ENCODE measurements at places on chromosomes 5 and 9.

GRCh38 chr9:7405924-7406604 is 393.5 kb downstream of the DMAC1 start:
- DNase-seq, result peak; percentile 9

DNA sequence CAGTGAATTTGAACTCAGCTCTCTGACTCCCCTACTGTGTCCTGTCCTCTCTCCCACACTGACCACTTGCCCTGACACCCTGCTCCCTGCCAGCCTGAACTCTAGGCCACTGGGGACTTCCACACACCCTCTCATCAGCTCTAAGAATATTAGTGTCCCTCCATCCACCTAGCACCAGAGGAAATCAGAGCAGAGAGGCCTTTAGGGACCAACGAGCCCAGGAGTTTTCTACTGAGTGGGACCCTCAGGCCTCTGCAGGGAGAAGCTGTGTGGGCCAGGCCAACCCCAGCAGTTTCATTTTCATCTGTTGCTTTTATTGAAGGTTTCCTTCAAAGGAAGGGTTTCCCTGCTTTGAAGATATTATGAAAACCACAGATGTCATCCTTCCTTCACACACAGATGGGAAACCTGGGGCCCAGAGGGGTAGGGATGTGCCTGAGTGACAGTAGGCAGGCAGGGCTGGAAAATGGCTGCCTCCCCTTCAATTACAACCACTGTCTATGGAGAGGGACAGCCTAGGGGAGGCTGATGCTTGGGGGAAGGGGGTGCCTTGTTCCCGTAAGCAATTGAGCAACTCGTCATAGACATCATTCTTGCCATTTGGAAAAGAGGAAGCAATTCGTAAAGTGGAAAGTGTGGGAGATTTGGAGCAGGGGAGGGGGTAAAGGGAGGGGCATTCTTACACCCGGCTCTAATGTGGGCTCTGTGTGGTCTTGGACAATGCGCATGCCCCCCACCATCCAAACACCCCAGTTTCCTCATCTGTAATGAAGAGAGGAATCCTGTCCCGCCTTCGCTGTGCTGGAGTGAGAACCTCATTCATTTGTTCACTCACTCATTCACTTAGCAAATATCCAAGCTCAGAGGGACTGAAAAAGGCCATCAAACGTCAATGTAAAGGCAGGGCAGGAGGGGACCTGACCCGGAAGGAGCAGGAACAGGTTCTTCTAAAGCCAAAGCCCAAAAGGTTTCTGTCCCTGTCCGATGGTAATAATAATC is 3.9 kb downstream of the GLIPR2 start:
- no peak for DNase-seq

- no peak for DNase-seq
These were observed 12.6 kb upstream of the MUSK start for GRCh38 chr9:110655754-110656641.

GRCh38 chr9:4126996-4127395 is 172.9 kb downstream of the GLIS3 start:
- DNase-seq, result no peak

DNA sequence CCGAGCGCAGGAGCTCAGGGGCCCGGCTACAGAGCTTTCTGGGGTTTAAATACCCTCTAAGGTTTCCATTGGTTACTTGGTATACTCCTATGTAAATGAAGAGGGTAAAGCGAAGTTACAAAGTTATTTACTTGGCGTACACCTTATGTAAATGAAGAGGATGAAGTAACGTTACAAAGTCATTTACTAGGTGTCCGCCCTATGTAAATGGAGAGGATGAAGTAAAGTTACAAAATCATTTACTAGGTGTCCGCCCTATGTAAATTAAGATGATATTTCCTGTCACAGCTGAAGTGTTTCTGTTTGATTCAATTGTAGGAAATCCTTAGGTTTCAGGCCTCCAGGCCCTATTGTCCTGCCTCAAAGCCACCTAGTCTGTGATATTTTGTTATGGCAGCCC is 358.2 kb downstream of the MTRR start:
- DNase-seq, result no peak

- no peak for DNase-seq
These were observed 110.5 kb downstream of the RASGRF2 start for GRCh38 chr5:81070571-81071255.

GRCh38 chr9:112997236-112997941 is 14.6 kb downstream of the ZNF883 start:
- no peak for DNase-seq

DNA sequence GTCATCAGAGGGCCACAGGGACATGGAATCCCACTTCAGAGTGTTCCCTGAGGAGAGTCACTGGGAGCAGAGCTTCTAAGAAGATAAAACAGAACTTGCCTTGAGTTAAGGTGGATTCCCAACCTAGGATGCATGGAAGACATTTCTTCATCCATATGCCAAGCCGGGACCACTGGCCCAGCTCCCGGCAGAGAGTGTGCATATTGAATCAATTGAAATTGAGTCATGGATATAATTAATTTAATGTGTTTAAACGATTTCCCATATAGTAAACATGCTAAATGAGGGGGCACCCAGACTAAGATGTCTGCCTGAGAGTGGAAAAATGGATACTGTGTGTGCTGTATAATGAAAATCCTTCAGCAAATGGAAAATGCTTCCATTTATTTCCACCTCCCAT is 194.4 kb upstream of the TBC1D2 start:
- no peak for DNase-seq

- no peak for DNase-seq
These were observed 14.2 kb downstream of the COL5A1 start for GRCh38 chr9:134655586-134656333.

DNA sequence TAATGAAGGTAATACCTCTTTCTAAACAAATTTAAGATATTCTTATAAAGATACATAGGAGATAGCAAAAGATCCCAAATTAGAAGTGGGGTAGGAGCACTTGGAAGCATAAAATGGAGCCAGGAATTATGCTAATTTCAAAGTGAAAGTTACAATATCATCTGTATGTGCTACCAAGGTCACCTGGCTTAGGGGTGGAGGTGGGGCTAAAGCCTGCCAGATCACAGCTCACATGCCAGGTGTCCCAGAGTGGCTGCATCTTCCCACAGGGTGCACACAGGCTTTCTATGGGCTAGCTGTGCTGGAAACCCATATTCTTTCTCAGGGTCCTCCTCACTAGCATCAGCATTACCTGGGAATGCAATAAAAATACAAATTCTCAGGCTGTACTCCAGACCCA is 118.2 kb upstream of the TXNDC8 start:
- no peak for DNase-seq

- peak; percentile 10 for DNase-seq
These were observed 56.3 kb downstream of the GDA start for GRCh38 chr9:72205513-72205912.

- DNase-seq, result no peak
These were observed 27.7 kb downstream of the PCDHB15 start for GRCh38 chr5:141272906-141273305.

DNA sequence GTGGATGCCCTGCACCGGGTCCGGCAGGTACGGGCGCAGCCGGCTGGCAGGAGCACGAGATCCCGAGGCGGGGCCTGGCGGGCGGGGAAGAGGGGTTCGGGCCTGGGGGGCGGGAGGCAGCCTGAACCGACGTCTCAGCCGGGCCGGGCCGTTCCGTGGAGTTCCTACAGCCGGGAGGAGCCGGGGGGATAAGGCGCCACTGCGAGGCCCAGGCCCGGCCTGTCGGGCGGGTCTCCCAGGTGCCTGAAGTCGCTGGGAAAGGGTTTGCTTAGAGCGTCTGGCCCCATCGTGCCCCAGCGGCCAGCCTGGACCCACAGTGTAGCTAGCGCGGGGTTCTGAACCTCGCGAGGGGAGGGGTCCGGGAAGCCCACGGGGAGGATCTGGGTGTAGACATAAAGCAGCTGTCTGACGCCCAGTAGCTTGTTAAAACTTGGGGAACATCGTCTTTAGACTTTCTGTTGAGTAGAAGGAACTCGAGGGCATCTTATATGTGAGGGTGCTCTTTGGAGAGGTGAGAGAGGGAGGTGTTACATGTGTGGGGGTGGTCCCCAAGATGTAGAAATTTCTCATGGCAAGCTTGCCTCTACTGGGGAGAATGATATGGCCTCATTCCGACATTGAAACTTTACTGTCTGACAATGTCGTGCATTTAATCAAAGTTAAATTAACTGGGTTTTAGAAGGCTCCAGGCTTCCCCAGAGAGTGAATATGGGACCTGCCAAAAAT is 524 bp downstream of the FUBP3 start:
- no peak for DNase-seq

DNA sequence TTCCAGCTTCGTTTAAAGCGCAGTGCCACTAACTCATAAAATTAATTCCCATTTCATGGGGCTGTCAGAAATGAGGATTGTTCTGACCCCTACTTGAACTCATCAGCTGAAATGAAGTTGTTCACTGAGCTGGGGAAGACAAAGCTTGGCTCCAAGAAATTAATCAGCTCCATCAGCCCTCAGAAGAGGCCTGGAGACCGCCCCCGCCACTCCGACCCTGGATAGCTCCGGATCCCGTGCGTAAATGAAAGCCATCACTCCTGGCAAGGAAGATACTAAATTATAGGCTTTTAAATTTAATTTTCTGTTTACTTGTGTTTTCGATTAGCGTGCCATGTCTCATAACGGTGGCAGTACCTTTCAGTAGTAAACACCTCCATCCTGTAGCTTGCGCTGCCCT is 142.8 kb upstream of the IRX2 start:
- DNase-seq, result no peak

DNA sequence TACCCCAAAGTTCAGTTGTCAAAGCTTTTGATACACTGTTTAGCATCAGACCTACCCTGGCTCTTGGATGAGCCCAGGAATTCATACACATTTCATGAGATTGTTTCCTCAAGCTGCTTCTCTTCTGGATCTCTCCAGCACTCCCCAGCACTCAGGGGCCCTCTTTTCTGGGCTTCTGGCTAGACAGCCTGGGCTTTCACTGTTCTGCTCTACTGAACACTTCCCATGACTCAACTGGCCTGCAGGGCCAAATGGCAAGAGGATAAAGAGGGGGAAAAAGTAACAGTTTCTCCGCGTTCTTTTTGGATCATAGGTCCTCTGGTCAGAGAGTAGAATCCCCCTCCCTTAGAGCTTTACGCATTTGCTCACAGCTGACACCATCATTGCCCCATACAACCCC is 20.9 kb upstream of the LURAP1L start:
- DNase-seq, result no peak

DNA sequence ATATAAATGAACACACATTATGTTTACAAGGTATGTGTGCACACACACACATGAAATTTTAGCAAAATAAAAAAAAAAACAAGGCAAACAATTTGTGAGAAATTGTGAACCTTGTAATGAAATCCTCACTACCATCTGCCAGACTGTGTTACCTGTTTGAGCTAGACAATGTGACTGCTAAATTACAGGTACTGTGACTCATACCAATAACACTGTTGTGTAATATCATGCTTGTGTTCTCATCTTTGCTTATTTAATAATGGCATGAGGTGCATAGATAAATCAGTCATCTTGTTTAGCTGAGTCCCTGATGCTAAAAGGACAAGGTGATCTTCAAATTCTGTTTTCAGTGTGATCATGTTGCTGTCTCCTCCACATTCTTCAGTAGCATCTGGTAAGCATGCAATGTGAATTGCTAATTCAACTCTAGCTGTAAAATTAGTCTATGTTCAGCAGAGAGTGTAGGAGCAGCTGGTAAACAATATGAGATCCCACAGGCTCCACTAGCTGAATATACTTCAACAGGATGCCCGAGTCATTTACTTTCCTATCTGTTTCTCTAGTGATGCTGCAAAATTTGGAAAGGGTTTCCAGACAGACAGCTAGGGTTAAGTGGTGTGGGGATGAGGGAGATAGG is 966.3 kb upstream of the C9orf72 start:
- no peak for DNase-seq

GRCh38 chr9:4084435-4084818 is 215.4 kb downstream of the GLIS3 start:
- DNase-seq, result no peak

DNA sequence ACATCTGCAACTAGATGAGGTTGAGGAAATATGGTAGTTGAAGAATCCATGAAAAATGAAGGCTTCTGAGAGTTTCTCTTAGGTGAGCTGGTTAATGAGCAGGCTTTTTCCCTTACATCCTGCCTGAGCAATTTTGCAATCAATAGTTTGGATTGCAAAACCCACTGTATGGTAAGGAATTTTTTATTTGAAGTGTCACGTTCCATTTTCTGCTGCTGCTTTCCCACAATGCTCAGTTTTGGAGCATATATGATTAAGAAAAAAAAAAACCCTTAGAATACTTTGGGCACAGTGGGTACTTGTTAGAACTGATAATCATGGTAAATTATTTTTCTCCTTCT is 144.2 kb downstream of the PCSK1 start:
- DNase-seq, result no peak

DNA sequence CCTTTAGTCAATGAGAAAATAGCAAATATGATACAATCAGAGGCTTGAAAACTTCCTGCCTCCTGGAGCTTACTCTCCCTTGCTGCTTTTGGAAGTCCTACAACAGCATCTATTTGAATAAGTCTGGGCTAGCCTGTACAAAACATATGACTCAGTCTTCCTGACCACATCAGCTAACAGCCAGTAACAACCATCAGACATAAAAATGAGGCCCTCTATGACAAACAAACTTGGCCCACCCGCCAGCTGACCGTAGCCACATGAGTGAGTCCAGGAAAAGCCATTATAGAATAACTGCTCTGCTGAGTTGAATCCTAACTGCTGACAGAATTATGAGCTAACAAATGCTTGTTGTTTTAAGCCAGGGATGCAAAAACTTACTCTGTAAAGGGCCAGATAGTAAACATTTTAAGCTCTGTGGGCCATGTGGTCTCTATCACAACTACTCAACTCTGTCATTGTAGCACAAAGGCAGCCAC is 347.6 kb downstream of the PTPRD start:
- no peak for DNase-seq

DNA sequence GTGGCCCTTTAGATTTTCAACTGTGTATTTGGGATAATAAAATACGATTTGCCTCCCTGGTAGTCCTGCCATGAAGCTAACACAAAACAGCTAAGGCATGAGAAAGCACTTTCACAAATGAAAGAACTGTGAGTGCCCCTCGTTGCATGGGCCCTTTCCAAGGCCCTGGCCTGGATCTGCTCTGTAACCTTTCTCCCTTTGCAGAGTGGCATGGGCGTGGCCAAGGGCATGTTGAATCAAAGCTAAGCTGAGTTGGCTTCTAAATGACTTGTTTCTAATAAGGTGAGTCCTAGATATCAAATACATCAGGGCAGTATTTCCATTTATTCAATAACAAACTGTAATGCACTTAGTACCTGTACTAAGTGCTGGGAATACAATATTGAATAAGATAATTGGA is 78.7 kb upstream of the PTPN3 start:
- DNase-seq, result no peak

GRCh38 chr5:112906637-112907036 is 15.4 kb downstream of the REEP5 start:
- no peak for DNase-seq

Data from GM06990 (cell line).